A549 treated with CpdA at 1 μM for 4 hours (cell line): ENCODE measurements at places on chromosomes 1 and 21. TPM values are rescaled to one million over a fixed set of nuclear protein-coding genes. Genes with fewer than 3 reads are reported as not detected.

Gene LAMC2
- 25.3 to 36.8 TPM (median 29.1 TPM) in 5 replicates for total RNA-seq

Gene EDN2
- 2.8 to 4.6 TPM (median 3.7 TPM) in 5 replicates for total RNA-seq

Gene FAM72B
- total RNA-seq, result 6.3 to 8.8 TPM (median 6.8 TPM) in 5 replicates

Gene LPAR3
- total RNA-seq, result 0.12 to 0.33 TPM (median 0.21 TPM) in 5 replicates

Gene PLK3
- total RNA-seq, result 13.8 to 17.7 TPM (median 15.6 TPM) in 5 replicates

Gene EPRS1
- 74.3 to 89.9 TPM (median 83.5 TPM) in 5 replicates for total RNA-seq

Gene GNAT2
- 0.06 to 0.54 TPM in 2 of 5 replicates, not detected in the others for total RNA-seq

Gene SPATA45
- total RNA-seq, result 0.17 TPM in 1 of 5 replicates, not detected in the others

Gene TNFRSF1B
- total RNA-seq, result 0.33 to 0.59 TPM (median 0.40 TPM) in 5 replicates

Gene DISC1
- 0.18 to 0.26 TPM (median 0.24 TPM) in 5 replicates for total RNA-seq

Gene FMO2
- not detected in 5 replicates for total RNA-seq

Gene RAB3B
- total RNA-seq, result 6.0 to 12.8 TPM (median 7.0 TPM) in 5 replicates

Gene SPRR3
- 0.22 TPM in 1 of 5 replicates, not detected in the others for total RNA-seq

Gene RHBG
- not detected in 5 replicates for total RNA-seq

Gene RABIF
- 13.3 to 15.8 TPM (median 14.7 TPM) in 5 replicates for total RNA-seq

Gene TRNP1
- 124 to 207 TPM (median 187 TPM) in 5 replicates for total RNA-seq

Gene CRNN
- not detected in 5 replicates for total RNA-seq

Gene CADM3
- total RNA-seq, result 0.09 to 0.19 TPM (median 0.12 TPM) in 4 of 5 replicates, not detected in the other

Gene PPP1R12B
- 1.1 to 3.0 TPM (median 2.4 TPM) in 5 replicates for total RNA-seq

Gene CDC42BPA
- 8.8 to 12.5 TPM (median 10.6 TPM) in 5 replicates for total RNA-seq

Gene DMBX1
- total RNA-seq, result 0.61 to 1.5 TPM (median 0.82 TPM) in 5 replicates

Gene HSD3B1
- not detected in 5 replicates for total RNA-seq

Gene MPL
- 0.09 to 0.22 TPM in 2 of 5 replicates, not detected in the others for total RNA-seq

Gene ELF3
- 234 to 285 TPM (median 265 TPM) in 5 replicates for total RNA-seq

Gene GNG4
- 14.0 to 21.0 TPM (median 15.4 TPM) in 5 replicates for total RNA-seq
